ENCODE measurements at places on chromosomes 1 and 21. TPM values are rescaled to one million over a fixed set of nuclear protein-coding genes. Genes with fewer than 3 reads are reported as not detected.

DNA sequence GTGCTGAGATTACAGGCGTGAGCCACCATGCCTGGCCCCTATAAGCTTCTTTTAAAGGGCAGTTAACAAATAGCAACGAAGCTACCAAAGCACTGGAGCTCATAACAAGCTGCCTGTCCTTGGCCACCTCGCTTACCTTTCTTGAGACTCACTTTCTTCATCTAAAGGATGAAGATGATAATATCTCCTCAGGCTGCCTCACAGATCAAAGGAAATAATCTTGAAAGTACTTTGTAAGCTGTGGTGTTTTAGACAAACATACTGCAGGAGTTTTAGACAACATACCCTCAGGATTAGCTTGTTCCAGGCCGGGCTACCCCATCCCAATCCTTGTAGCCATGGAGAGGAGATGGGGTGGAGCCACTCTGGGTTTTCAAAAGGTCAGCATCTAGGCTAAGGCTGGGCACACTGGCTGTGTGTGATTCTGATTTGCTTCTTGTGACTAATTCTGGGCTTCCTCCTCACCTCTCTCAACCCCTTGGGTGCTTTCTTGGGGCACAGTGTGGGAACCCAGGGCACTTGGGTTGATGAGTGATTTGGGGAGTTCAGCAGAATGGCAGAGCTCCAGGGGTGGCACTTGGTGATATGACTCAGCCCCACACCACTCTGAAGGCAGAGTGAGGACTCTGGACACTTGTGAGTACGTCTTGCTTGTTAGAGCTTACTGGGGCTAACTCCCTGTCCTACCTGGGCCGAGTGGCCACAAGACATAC lies 5.2 kb downstream of the GPR25 start:
- no peak for DNase-seq
- H3K4me3 ChIP-seq: no peak overlapping the region
- H3K4me1 ChIP-seq: peaks cover 10% of the 10 kb centered on the region
- no peak overlapping the region for H3K27ac ChIP-seq
- H3K36me3 ChIP-seq: no peaks in the 10 kb centered on the region
- peaks cover 6% of the 10 kb centered on the region for H3K27me3 ChIP-seq

GRCh38 chr21:15122241-15122640 lies 57.4 kb upstream of the NRIP1 start:
- peak overlapping the region; percentile 4 for H3K27ac ChIP-seq
- H3K4me1 ChIP-seq: peaks cover 14% of the 10 kb centered on the region
- no peaks in the 10 kb centered on the region for H3K27me3 ChIP-seq
- H3K4me3 ChIP-seq: no peak overlapping the region

DNA sequence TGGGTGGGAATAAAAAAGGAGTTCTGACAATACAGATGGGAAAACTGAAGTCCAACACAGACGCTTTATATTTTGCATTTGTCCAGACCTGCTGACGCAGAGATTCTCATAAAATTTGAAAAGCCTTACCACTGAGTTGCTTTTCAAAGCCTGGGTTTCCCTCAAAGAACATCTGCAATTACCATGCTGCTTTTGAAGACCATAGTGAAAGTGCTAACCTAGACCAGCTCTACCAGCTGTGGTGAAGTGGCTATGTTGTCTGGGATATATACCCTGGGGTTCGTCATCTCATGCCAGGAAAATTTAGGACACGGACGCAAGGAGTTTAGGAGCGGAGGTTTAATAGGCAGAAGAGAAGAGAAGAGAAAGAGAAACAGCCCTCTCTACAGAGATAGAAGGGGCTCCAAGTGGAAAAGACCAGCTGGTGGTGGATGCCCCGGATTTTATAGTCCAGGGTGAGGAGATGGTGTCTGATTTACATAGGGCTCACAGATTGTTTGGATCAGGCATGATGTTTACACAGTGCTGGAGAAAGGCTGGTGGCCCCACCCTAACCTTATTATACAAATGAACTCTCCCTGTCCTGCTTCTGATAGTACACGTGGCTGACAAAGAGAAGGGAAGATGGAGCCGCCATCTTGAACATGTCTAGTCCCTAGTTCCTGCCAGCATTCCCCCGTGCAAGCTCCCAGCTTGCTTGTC lies 73.8 kb downstream of the AK4 start:
- H3K27ac ChIP-seq: no peak overlapping the region
- no peak for DNase-seq
- no peaks in the 10 kb centered on the region for H3K27me3 ChIP-seq
- H3K4me3 ChIP-seq: no peak overlapping the region
- no peaks in the 10 kb centered on the region for H3K4me1 ChIP-seq
- H3K36me3 ChIP-seq: no peaks in the 10 kb centered on the region

- H3K36me3 ChIP-seq: no peaks in the 10 kb centered on the region
- no peak overlapping the region for H3K4me3 ChIP-seq
- H3K4me1 ChIP-seq: peaks cover 5% of the 10 kb centered on the region
- DNase-seq: no peak
Observed at GRCh38 chr1:50368179-50369007, 54.9 kb downstream of the DMRTA2 start.

- H3K4me1 ChIP-seq: peaks cover 11% of the 10 kb centered on the region
- DNase-seq: no peak
- no peaks in the 10 kb centered on the region for H3K36me3 ChIP-seq
- H3K4me3 ChIP-seq: no peak overlapping the region
- no peaks in the 10 kb centered on the region for H3K27me3 ChIP-seq
Observed at GRCh38 chr1:5682626-5683225, 309.5 kb downstream of the NPHP4 start.

- H3K27ac ChIP-seq: no peak overlapping the region
- H3K4me1 ChIP-seq: no peaks in the 10 kb centered on the region
- no peak overlapping the region for H3K4me3 ChIP-seq
- H3K27me3 ChIP-seq: no peaks in the 10 kb centered on the region
- H3K36me3 ChIP-seq: no peaks in the 10 kb centered on the region
Observed at GRCh38 chr1:173163222-173163621, 43.9 kb downstream of the TNFSF4 start.

Gene C4BPA
- total RNA-seq: not detected

Gene RUNX3
- 4.2 TPM for total RNA-seq

Gene MYOM3
- total RNA-seq: 0.25 TPM

Gene BCL2L15
- 2.9 TPM for total RNA-seq
